ENCODE measurements at places on chromosomes 2 and 18. TPM values are rescaled to one million over a fixed set of nuclear protein-coding genes. Genes with fewer than 3 reads are reported as not detected.

DNA sequence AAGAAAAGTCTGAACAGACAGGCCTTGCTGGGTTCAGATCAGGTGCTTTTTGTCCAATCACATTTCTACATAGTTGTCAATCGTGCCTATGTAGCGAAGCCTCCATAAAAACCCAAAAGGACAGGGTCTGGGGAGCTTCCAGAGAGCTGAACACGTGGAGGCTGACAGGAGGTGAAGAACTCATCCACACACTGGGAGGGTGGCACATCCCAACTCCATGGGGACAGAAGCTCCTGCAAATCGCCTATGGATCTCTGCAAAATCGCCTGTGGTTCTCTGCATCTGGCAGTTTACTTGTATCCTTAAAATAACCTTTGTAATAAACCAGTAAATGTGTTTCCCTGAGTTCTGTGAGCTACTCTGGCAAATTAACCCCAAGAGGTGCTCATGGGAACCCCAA is 12.4 kb downstream of the ALPK2 start:
- H3K36me3 ChIP-seq: no peaks in the 10 kb centered on the region
- peaks cover 8% of the 10 kb centered on the region for H3K4me1 ChIP-seq
- no peaks in the 10 kb centered on the region for H3K27me3 ChIP-seq

- peaks cover 7% of the 10 kb centered on the region for H3K4me1 ChIP-seq
- H3K4me3 ChIP-seq: no peak overlapping the region
- H3K27ac ChIP-seq: no peak overlapping the region
- peaks cover 56% of the 10 kb centered on the region for H3K36me3 ChIP-seq
Measured at GRCh38 chr2:42300527-42300926, 60.5 kb downstream of the COX7A2L start.

- no peaks in the 10 kb centered on the region for H3K4me1 ChIP-seq
- no peak for DNase-seq
- H3K36me3 ChIP-seq: no peaks in the 10 kb centered on the region
- H3K4me3 ChIP-seq: no peak overlapping the region
- no peaks in the 10 kb centered on the region for H3K27me3 ChIP-seq
- no peak overlapping the region for H3K27ac ChIP-seq
Measured at GRCh38 chr2:44107974-44108373, 60.7 kb upstream of the PPM1B start.

- H3K27ac ChIP-seq: no peak overlapping the region
- no peaks in the 10 kb centered on the region for H3K36me3 ChIP-seq
- no peak for DNase-seq
Measured at GRCh38 chr2:28526527-28527132, 30.8 kb downstream of the PLB1 start.

DNA sequence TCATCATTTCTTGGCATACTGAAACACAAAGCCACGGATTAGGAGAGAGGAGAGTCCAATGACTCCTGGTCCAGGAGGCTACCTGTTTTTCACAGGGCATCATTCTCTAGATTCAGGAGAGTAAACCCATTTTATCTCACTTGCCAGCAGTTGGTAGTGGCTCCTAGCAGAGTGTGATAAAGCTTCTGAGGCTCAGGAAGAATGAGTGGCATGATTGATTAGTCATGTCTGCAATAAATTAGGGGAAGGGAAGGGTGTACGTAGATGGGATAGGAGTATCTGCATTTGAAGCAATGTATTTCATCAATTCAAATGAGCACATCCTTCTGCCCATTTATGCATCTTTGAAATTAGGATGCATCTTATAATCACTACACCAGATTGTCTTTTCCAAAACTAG is 31.1 kb upstream of the PNO1 start:
- H3K4me3 ChIP-seq: no peak overlapping the region
- no peaks in the 10 kb centered on the region for H3K4me1 ChIP-seq
- H3K27me3 ChIP-seq: no peaks in the 10 kb centered on the region
- peaks cover 4% of the 10 kb centered on the region for H3K36me3 ChIP-seq
- no peak for DNase-seq

- H3K36me3 ChIP-seq: no peaks in the 10 kb centered on the region
- H3K27me3 ChIP-seq: no peaks in the 10 kb centered on the region
- H3K27ac ChIP-seq: no peak overlapping the region
- no peak overlapping the region for H3K4me3 ChIP-seq
Measured at GRCh38 chr18:48868468-48869466, 82.0 kb downstream of the SMAD7 start.

The REG1B gene
- total RNA-seq: not detected

The CABLES1 gene
- 41.9 TPM for total RNA-seq

The CFAP65 gene
- total RNA-seq: not detected
